ENCODE measurements at places on chromosomes 2 and 18.

- DNase-seq, result no peak
These were observed 298.8 kb upstream of the FANCL start for GRCh38 chr2:58539973-58540372.

- DNase-seq, result no peak
These were observed 16.9 kb downstream of the HS1BP3 start for GRCh38 chr2:20633794-20634506.

GRCh38 chr18:58009166-58009565, 34.9 kb upstream of the NEDD4L start:
- no peak for DNase-seq

DNA sequence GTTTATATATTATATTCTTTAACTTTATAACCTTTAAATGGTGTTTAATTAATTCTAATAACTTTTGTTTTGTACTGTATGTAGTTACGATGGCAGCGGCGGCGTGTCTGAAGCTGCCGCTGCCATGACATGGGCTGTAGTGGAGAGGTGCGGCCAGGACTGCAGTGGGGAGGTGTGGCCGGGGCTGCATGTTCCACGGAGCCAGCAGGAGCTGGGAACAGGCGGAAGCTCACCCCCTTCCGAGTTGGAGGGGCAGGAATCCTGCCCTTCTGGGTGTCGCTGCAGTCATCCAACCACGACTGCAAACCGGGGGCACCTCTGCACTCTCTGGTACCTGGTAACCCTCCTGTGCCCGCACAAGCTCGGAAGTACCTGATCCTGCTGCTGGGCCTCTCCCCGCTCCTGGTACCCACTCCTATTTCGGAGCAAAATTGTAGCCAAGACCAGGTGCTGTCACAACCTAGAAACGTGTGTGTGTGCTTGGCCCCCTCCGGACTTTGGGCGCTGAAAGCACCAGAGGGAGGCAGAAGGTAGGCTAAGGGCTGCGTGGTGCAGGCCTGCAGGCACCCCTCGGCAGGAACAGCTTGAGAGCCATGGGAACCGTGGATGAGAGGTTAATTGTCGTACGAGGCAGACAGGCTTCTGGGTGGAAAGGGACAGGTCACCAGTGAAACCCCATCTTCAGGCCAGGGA, 1329.7 kb upstream of the SLC39A10 start:
- no peak for DNase-seq

- DNase-seq, result no peak
These were observed 333.4 kb downstream of the SETBP1 start for GRCh38 chr18:45014047-45014501.

DNA sequence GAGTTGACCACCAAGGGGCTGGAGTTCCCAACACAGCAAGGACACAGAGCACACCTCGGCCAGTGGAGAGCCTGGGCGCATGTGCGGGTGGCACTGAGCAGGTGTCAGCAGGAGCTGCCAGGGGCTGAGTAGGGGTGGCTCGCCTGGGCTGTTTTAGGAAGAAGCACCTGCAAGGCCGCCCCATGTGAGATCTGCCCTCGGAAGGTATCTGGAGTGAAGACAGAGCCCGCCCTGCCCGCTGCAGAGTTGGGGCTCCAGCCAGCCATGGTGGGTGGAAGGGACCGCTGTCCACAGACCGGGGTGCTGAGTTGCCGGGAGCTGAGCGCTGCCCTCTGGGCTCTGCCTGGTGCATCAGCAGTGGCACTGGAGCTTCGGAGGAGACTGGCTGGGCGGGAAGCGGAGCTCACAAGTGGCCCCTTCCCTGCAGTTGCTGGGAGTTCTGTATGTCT, 35.2 kb downstream of the MTERF4 start:
- DNase-seq, result no peak

GRCh38 chr2:61214171-61214570, 52.2 kb downstream of the C2orf74 start:
- DNase-seq, result no peak

GRCh38 chr18:12291161-12291560, 16.9 kb upstream of the TUBB6 start:
- DNase-seq, result no peak

DNA sequence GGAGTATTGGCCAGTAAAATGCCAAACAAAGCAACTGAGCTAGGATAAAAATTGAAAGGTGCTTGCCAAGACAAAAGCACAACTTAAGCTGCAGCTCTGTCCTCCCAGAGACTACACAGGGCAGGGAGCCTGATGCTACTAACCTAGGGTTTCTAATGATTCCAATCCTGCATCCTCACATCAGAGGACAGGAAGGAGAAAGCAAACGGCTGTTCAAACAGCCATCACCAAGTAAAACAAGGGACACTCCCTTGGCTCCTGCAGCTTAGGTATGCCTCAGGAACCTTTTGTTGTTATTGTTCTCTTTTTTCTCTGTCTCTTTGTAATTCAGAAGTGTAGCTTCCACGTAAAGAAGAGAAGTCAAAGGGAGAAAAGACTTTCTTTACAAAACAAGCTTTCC, 99.5 kb downstream of the TCF4 start:
- no peak for DNase-seq

GRCh38 chr2:45342-46130, 769 bp downstream of the FAM110C start:
- DNase-seq, result no peak

DNA sequence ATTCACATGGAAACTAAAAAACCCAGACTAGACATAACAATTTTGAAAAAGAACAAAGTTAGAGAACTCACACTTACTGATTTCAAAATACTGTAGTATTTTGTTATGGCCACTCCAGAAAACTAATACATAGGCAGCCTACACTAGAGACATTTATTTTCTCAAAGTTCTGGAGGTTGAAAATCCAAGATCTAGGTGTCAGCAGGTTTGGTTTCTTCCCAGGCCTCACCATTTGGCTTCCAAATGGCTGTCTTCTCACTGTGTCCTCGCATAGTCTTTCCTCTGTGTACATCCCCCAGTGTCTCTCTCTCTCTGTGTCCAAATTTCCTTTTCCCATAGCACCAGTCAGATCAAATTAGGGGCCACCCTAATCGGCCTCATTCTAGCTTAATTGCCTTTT, 95.0 kb downstream of the NR4A2 start:
- no peak for DNase-seq

DNA sequence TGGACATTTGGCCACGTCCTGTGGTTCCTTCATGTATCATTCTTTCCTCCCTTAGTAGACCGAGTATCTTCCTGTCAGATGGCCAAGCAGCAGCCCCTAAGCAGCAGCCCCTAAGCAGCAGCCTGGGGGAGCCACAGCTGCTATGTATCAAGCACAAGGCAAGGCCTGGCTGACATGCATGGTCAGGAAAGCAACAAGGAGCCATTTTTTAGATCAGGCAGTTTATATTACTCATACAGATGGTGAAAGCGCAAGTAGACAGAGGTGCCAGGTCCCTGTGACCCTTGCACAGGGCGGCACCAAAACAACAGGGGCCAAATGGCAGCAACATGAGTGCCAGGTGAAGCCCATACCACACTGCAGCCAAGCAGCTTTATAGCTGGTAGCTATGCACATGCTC, 22.1 kb downstream of the CHCHD5 start:
- no peak for DNase-seq

- no peak for DNase-seq
These were observed 14.8 kb downstream of the CERKL start for GRCh38 chr2:181642086-181642485.

- no peak for DNase-seq
These were observed 44.7 kb downstream of the AFTPH start for GRCh38 chr2:64568836-64569235.

DNA sequence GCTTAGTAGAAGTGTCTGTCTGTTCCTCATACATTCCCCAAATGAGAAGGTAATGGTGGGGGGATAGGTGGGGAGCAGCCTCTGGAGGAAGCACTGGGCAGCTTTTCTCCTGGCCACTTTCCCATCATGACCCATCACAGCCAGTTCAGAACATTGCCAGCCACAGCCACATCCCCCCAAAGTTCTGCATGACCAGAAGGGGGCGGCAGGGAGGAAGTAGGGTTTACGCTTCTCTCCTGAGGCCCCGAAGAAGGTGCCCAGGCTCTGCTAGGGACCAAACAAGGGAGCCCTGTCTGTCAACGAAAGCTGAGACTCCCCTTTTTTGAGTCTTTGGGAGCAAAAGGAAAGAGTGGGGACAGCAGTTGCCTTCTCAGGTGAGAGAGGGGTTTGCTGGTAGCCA, 7.7 kb downstream of the IGFBP5 start:
- no peak for DNase-seq

DNA sequence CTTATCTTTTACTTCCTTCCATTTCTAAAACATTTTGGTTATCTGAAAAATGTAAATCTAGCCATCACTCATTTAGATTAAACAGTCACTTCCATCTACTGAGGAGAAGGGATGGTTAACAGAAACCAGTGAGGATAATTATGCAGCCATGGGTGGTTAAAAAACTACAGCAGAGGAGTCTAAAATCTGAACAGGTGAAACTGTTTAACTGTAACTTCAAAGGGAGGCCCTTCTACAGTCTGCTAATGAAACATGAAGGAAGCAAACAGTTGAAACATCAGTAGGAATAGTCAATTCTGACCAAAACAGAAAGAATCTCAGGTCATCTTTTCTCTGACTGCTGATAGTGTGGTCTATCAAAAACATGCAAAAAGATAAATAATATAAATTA, 71.0 kb downstream of the DTNB start:
- no peak for DNase-seq

- DNase-seq, result no peak
These were observed 34.8 kb downstream of the RRM2 start for GRCh38 chr2:10157293-10157692.
